AG08395 (cell line): ENCODE measurements at places on chromosomes 3 and 15.
A peak's percentile ranks its signal among the peaks of the same experiment; 100 is the strongest.

DNA sequence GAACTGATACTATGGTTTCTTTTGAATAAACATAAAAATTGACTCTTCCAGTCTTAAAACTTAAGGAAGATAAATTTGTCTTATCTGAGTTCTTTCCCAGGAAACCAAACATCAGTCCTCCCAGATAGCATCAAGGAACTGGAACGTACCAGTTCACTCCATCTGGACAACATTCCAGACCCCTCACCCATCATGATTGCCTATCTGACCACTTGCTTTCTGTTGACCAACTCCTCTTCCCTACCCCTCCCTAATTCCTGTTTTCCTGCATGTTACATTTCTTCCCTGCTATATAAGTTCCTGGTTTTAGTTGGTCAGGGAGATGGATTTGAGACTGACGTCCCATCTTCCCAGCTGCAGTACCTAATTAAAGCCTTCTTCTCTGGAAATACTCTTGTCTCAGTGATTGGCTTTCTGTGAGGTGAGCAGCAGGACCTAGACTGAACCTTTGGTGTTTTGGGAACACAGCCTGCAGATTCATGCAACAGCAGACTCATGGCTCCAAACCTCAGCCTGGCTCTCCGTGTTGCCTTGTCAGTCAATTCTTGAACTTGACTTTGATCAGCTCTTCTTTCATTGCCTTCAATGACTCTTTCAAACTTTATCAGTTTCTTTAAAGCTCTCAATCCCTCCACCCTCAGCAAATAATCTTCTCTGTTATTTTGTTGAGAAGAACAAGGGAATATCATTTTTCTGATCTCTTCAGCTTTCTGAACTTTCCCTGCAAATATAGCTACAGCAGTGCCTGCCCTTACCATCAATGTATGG is 123.6 kb downstream of the RPL22L1 start:
- DNase-seq: no peak

GRCh38 chr3:156038869-156039268 is 81.5 kb upstream of the KCNAB1 start:
- DNase-seq: no peak

- DNase-seq: peak; percentile 48
Measured at GRCh38 chr3:62607287-62608029, 234.1 kb upstream of the FEZF2 start.

GRCh38 chr3:193743702-193744047 is 150.7 kb downstream of the OPA1 start:
- DNase-seq: no peak

- no peak for DNase-seq
Measured at GRCh38 chr15:65944404-65944803, 75.1 kb downstream of the RAB11A start.

- DNase-seq: no peak
Measured at GRCh38 chr3:38542401-38543298, 46.5 kb downstream of the EXOG start.

DNA sequence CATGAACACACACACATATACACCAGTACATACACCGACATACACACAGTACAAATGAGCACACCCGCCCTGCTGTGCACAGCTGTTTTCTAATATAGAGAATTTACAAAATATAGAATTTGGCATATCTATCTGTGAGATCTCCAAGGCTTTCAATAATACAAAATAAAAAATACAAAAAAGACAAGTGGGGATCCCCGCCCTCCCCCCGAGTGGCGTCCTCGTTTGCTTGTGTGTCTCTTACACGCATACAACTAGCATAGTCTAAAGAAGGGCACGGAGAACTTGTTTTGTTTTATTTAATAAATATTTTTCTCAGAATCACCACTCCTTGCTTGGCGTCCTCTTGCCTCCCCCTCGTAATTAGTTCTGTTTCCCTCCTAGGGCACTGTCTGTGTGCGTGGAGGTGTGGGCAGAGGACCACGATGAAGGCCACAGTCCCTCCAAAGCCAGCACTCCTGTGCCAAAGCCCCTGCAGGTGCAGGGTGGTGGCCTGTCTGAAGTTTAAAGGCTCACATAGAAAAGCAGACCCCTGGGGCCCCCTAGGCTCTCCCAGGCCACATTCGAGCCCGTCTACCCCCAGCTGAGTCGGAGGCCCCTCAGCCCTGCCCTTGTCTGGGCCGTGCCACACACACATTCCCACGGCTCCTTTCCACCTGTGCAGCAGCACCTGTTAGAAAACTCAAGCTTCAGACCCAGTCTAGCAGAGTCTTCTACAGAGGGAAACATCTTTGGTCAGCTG is 82.1 kb downstream of the SEC22A start:
- no peak for DNase-seq

DNA sequence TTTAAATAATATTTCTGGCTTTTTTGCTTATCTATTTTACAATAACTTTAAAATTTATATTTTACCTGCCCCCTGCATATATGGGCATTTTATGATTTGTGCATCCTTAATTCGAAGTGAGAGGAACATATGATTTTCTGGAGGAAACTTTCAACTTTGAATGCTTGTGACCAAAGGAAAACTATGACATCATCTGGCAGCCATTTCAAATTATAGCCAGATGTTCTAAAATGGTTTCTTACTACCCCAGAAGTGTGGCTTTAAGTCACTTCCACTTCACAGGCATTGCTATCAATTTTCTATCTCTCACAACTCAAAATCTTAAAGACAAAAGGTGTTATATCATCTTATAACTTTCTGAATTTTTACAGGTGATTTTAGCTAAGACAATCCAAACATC is 508.8 kb downstream of the RBMS3 start:
- DNase-seq: no peak

DNA sequence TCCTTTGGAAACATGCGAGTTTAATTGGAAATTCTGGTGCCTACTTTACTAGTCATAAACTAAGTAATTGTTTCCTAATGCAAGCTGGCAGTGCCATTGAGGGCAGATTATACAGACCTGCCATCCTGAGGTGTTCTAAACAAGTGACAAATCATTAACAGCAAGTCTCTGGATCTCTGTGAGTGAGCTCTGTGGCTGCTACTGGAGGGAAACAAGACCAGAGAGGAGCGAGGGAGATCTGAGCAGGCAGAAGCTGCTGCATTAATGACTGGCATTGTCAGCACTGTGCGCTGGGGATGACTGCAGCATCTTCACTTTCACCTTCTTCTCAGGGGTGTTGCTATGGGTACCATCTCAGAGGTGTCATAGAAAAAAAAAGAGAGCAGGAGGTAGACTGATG is 308.4 kb upstream of the DPH6 start:
- DNase-seq: no peak

DNA sequence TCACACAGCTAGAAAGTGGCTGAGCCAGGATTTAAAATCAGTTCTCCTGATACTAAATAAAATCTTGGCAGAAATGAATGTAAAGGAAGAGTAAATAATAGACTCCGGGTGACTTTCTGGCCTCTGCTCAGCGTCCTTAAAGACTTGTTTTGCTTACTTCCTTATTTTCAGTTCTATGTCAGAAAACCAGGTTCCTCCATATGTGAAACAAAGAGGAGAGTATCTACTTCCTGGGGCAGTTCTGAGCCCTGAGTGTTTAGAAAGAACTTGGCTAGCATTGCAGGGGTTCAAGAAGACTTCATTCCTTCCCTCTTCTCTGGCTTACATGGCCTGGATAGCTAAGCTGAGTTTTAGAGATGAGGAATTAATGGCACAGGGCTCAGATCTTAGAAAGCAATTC is 222.8 kb upstream of the TLE3 start:
- no peak for DNase-seq

GRCh38 chr3:51974963-51975851 is at the start of gene ABHD14A:
Gene ABHD14A (plus strand): TSS chr3:51975064. CDS start chr3:51975136, 72 bp downstream.
- DNase-seq: peak; percentile 92

GRCh38 chr15:60795471-60795870 is 316.5 kb upstream of the ICE2 start:
- no peak for DNase-seq

DNA sequence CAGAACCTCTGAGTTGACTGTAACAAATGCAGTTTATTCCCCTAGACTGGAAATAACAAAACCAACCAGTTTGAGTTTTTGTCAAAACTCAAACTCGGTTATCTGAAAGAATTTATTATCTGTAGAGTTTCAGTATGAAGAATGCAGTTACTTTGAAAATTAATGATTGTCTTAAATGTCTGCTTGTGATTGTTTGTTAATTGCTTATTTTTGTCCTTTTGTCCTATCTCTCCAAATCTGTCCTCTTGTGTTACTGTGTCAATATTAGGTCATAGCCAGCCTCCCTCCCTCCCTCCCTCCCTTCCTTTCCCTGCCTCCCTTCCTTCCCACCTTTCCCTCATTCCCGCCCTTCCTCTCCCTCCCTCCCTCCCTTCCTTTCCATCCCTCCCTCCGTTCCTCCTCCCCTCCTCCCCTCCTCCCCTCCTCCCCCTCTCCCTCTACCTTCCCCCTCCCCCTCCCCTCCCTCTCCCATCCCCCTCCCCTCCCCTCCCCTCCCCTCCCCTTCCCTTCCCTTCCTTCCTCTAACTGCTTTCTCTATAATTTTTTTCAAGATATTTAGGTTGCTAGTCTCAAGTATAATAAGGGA is 153.5 kb downstream of the FNDC3B start:
- DNase-seq: no peak

DNA sequence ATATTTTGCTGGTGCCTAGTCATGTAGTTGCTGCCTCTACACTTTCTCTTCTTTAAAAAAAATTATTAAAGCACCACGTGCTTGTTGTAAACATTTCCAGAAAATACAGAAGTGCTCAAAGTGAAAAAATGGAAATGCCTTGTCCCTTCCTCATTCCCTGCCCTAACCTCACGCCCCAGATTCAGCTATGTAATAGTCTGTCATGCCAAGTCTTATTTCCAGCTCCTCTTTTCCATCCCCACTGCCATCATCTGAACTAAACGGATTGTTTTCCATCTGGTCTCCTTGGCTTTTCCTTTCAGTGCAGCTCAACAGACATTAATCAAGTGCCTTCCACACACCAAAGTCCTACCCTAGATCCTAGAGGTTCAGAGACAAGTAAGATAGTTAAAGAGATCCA is 15.5 kb downstream of the ZNF774 start:
- DNase-seq: peak; percentile 47

GRCh38 chr3:136653628-136654027 is 98.5 kb downstream of the STAG1 start:
- DNase-seq: no peak

- no peak for DNase-seq
Measured at GRCh38 chr3:185519021-185519420, 20.2 kb upstream of the TMEM41A start.

DNA sequence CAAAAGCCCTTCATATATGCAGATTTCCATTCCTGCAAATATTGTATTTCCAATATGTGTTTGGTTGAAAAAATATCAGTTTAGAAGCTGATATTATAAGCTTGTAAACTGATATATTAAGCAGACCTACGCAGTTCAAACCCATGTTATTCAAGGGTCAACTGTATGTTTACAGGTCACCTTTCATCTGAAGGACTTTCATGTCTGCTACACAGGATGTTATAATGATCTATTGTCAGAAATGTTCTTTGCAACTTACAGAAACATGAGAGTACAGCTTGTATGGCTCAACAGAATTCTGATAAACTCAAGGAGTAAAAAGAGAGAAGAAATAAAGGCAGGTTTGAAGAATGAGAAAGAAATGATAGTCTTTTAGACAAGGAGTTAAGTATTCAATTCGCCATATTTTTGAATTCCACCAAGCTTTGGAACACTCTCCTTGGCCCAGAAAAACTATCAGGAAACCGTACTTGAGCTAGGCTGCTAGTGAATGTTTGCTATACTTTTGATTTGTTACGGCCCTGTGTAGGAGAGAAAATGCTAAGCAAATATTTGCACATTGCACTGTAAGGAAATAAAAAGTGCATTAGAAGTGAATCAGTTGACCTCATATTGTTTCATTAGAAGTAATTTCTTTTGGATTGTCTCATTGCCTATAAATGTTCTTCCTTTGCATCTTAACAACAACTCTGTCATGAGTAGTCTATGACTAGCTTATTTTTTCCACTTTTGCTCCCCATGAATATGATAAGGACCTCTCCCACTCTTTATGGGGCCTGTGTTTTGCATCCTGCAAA is 81.2 kb downstream of the NEK11 start:
- peak; percentile 4 for DNase-seq

- no peak for DNase-seq
Measured at GRCh38 chr3:71050166-71050537, 533.4 kb downstream of the FOXP1 start.

GRCh38 chr3:160458151-160458550 is 8.6 kb upstream of the TRIM59 start:
- no peak for DNase-seq

DNA sequence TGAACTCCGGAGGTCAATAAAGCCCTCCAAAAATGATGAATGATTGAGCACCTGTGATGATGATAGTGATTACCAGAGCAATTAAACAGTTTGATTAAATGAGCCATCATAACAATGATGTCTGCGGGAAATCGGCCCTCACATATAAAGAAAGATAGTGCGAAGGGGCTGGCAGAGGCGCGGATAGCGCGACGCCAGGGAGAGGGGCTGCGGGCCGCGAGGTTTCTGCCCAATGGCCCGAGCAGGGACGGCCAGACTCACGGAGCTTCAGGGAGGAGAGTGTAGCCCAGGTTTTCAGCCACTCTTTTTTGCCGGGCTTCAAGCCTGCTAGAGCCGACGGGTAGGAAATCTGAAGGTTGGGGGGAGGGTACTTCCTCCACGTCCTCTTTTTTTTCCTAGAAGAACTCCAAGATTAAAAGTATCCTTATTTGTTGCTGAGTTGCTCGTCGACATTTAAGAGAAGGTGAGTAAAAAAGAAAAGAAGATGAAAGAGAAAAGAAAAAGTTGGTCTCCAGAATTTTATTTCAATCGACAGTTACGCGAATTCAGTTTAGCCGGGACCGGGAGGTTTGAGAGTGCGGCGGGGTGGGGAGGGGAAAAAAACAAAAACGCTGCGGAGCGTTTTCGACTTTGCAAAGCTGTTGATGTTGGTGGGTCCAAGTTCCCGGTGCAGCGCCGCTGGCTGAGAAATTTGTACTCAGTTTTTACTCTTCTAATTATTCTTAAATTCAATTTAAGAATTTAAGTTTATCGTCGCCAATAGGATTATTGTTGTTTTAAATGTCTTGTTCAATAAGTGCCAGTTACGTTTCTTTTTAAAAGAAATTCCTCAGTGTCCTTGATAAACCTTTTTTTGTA is 2.2 kb upstream of the MEIS2 start:
- DNase-seq: no peak

GRCh38 chr3:52820736-52821135 is 9.7 kb downstream of the ITIH4 start:
- peak; percentile 38 for DNase-seq

- no peak for DNase-seq
Measured at GRCh38 chr3:31833391-31834190, 147.5 kb downstream of the OSBPL10 start.

- peak; percentile 41 for DNase-seq
Measured at GRCh38 chr3:39434574-39434973, 28.1 kb downstream of the RPSA start.

DNA sequence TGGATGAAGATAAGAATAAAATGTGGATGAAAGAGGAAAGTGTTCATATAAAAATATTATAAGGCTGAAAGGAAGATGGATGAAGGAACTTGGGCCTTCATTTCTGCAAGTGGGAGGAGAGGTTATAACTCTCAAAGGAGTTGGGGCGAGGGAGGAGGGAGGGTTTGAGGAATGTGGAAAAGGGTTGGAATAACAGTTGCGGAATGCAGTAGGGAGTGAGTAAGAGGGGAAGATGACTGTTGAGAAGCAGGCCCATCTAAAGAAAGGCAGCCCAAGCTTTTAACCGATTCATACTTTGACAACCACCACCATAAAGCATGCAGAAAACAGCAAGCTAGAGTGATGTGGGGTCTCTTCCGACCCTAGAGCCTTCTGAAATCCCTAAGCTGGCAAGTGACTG is 8.3 kb upstream of the TM4SF4 start:
- peak; percentile 90 for DNase-seq
